ENCODE measurements at places on chromosomes 7 and 10.

DNA sequence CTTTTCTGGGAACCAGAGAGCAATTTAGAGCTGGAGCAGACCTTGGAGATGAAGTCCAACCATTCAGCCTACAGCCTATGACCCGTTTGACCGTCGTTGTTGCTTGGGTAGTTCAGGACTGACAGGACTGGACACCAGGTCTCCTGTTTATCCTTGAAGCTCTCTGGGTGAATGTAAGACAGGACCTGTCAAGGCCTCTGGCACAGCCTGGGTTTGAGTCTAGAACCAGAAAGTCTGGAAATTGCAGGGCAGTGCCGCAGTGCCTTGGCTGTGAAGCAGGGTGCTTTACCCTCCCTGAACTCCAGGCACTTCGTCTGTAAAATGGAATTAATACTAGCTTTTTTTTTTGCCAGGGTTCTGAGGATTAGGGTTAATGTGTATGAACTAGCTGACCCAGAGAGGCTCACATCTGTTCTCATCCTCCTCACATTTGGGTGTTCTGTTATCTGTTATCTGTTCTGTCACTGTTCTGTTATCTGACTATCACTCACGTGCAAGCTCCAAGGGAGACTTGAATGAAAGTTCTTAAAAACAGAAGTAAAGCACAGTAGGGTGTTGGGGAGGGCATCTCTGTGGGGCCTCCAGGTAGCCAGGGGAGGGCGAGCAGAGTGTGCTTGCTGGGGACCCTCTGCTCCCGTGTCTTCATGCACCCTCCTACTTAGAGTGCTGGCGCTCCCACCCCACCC is 9.9 kb downstream of the BLVRA start:
- DNase-seq, result no peak

GRCh38 chr10:42112331-42113157 is 525.8 kb downstream of the ZNF33B start:
- no peak for DNase-seq

GRCh38 chr7:105277341-105277740 is 111.4 kb downstream of the SRPK2 start:
- no peak for DNase-seq

DNA sequence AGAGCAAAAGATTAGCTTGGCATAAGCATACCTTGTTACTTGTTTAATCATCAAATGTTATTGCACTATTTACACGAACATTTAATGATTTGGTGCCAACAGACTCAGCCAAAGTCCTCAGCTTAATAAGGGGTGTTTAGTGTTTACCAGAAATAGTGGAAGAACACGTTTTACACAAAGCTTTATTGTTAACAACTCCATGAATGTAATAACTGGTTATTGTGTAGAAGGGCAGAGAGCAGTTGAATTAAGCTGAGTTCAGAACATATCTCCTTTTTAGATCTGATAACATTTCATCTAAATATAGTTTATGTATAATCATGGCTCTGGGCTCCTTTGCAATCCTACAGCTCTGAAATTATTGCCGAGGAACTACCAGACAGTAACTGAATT is 99.1 kb downstream of the CABCOCO1 start:
- DNase-seq, result no peak

DNA sequence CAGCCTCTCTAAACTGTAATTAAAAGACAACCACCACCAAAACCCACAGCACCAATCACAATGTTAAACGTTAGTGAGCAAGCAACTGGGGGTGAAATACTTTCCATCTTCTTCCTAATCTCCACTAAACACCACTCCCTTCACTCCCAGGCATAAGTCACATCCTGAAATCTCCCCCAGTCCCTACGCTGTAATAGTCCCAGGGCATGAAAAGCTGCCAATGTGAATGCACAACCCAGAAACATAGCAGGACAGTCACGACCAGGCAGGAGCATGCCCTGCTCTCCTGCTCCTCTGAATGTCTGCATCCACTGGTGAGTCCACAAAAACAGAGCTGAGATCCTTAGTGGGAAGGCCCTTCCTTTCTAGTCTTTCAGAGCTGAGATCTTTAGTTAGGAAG is 288.9 kb downstream of the PARD3 start:
- no peak for DNase-seq

- no peak for DNase-seq
These were observed 14.2 kb upstream of the BMPR1A start for GRCh38 chr10:86742230-86742629.

DNA sequence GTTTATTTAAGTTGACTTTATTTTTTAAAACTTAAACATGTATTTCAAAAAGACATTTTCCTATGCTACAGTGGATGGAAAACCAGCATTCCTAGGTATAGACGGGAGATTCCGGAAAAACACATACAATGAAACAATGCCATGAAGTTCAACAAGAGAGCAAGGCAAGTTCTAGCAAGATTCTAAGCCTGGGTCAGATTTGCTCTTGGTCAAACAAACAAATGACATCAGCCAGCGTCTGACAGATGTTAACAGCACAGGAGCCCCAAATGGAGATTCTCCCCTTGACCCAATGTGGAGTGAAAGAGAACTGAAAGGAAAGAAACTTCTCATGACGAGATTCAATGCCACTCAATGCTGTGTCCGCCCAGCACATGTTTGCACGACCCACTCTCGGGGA is 149.9 kb downstream of the NEURL1 start:
- no peak for DNase-seq

DNA sequence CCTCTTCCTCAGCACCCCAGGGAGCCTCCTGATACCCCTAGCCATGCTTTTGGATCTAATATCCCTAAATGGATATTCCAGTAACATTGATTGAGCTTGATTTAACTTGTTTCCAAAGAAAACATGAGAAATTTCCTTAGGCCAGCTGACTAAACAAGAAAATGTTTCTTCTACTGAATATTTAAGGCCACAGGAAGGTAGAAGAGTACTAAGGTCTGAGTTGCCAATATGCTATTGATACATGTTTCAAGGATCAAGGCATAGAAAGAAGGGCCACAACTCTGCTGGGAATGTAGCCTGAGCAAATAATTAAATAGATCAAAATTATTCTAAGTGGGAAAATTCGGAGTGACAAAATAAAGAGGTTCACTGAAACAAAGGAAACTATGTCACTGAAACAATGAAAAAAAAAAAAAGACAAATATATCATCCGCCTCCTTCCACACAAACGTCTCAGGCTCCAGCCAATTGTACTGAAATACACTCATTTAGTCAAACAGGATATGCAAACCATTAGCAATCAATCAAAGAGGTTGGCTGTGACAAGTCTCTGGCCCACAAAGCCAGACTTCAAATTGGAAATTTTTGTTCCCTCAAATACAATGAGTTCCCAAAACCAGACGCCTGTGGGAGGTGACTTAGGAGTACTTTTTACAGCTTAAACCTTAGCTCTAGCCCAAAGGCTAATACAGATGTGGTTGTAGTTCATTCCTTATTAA is 396.2 kb downstream of the HTR7 start:
- no peak for DNase-seq

DNA sequence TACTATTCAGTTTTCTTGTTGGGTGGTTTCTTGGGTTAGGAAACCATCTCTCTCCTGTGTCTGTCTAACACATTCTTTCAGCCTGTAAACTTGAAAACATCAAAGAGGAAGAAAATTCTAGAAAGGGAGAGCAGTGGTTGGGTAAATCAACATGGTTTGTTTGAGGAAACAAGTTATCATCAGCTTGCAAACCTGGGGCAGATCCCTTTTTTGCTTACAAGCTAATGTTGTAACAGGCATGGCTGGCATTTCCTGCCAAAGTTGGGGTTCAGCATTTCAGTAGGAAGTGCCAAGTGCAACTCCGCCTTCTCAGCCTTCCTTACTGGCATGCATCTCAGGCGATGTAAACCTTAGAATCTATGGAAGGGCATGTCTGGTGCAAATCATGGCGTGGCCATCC is 112.6 kb downstream of the EEPD1 start:
- no peak for DNase-seq

DNA sequence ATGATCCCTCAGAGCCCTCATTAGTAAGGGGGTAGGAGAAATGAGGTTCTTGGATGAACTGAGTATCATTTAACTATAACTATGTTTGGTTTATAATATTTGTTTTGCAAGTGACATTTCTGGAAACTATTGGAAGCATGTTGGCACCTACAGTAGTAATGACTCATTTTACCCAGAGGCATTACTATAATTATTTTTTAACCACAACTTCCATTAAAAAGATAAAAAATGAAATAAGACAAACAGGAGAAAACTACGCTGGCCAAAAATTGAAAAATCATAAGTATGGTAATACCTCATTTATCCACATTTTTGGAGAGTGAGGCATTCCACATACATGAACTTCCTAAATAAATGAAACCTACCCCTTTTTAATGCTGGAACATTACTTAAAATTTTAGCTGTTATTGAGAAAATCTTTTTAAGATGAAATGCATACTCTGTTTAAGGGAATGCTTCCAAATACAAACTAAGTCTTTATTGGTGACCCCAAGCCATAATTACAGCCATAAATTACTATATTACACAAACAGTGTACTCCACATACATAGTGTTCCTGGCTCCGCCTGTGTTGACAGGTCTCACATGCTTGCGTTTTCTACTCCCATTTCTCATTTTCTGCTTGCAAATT is 84.6 kb upstream of the CAPZA2 start:
- DNase-seq, result no peak

GRCh38 chr10:28494420-28494819 is 38.5 kb upstream of the WAC start:
- DNase-seq, result no peak

- no peak for DNase-seq
These were observed 121.9 kb downstream of the USP6NL start for GRCh38 chr10:11489591-11489990.

DNA sequence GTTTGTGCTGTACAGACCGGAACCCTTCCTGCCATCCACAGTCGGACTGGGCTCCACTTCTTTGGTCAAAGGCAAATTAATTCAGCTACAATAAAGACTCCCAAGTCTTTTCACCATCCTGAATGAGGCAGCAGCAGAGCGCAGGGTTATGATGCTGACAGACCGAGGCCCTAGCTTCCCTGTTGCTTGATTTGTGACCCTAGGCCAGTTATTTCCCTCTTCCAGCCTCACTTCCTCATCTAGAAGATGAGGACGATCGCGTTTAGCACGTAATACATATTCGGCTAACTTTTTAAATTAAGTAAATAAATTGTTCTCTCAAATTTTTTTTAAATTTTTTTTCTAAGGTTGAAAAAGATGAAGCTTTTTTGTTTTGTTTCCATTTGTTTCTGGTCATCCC is 18.1 kb downstream of the ADRB1 start:
- no peak for DNase-seq

DNA sequence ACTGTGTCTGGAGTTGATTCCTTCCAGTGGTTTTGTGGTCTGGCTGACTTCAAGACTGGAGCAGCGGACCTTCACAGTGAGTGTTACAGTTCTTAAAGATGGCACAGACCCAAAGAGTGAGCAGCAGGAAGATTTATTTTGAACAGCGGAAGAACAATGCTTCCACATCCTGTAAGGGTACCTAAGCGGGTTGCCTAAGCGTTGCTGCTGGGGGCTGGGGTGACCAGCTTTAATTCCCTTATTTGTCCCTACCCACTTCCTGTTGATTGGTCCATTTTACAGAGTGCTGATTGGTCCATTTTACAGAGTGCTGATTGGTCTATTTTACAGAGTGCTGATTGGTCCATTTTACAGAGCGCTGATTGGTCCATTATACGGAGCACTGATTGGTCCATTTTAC is 13.2 kb downstream of the AKR1B15 start:
- DNase-seq, result peak; percentile 32

- no peak for DNase-seq
These were observed 170.1 kb downstream of the ST7 start for GRCh38 chr7:117123311-117123926.

GRCh38 chr7:142319970-142320369 is 62.1 kb upstream of the PRSS58 start:
- peak; percentile 62 for DNase-seq

DNA sequence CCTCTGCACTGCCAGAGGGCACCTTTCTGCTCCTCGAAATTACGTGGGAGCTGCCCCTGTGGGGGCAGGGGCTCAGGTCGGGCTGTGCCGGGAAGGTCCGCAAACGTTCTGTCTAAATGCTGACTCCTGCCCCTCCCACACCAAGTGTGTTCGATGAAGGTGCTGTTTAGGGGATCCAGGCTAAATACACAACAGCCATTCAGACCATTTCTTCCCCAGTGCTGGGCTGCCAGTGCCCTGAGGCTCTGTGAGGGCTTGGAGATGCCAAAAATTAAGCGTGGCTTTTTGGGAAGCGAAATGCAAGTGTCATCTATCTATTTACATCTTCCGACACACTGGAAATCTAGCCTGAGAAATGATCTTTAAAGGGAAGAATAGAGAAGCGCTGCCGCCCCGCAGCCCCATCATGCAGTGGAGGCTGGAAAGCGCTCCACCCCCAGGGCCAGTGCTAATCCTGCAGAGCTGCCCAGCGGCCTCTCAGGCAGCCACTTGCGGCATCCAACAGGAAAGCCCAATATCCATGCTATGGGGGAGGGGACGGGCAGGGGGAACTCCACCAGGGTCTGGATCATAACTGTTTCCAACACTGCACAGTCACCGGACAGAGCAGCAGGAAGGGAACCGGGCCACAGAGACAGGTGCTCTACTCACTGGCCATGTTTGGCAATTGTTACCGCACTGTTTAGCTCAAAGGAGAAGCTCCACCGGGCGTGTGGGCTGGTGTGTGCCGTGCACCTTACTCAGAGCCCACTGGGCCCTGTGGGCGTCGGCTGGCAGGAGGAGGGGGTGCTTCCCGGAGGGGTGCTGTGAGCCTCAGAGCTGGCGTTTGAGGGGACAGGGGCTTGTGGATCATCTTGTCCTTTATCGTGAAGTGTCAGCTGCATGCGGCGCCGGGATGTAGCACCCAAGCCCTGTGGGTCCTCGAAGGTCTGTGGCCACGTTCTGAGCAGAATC is 205.5 kb downstream of the DNAJB6 start:
- DNase-seq, result peak; percentile 16

GRCh38 chr7:69862413-69863064 is 264.3 kb downstream of the AUTS2 start:
- DNase-seq, result no peak

GRCh38 chr10:118017850-118018249 is 28.9 kb downstream of the RAB11FIP2 start:
- no peak for DNase-seq

- no peak for DNase-seq
These were observed 4.4 kb upstream of the TRUB1 start for GRCh38 chr10:114933588-114933987.
